ENCODE measurements at places on chromosomes 7 and 10. TPM values are rescaled to one million over a fixed set of nuclear protein-coding genes. Genes with fewer than 3 reads are reported as not detected.

GAD2 gene
- not detected for total RNA-seq

ARHGEF5 gene
- 2.4 TPM for total RNA-seq

ALOX5 gene
- total RNA-seq = not detected

AKR1E2 gene
- total RNA-seq = 14.3 TPM

WDR86 gene
- total RNA-seq = 0.25 TPM

PRKCQ gene
- not detected for total RNA-seq

PON1 gene
- not detected for total RNA-seq

HYAL4 gene
- not detected for total RNA-seq

PCLO gene
- not detected for total RNA-seq

- DNase-seq = no peak
- H3K4me1 ChIP-seq = no peaks in the 10 kb centered on the region
- no peak overlapping the region for H3K27ac ChIP-seq
- no peaks in the 10 kb centered on the region for H3K27me3 ChIP-seq
- no peaks in the 10 kb centered on the region for H3K36me3 ChIP-seq
These were observed 31.6 kb upstream of the C10orf67 start for GRCh38 chr10:23376229-23376655.

GRCh38 chr10:104218751-104219150, 13.4 kb downstream of the CFAP43 start:
- H3K4me3 ChIP-seq = no peak overlapping the region
- H3K27ac ChIP-seq = no peak overlapping the region
- no peaks in the 10 kb centered on the region for H3K36me3 ChIP-seq
- no peak for DNase-seq
- peaks cover 20% of the 10 kb centered on the region for H3K27me3 ChIP-seq

GRCh38 chr10:119517235-119518141, 25.0 kb downstream of the RGS10 start:
- H3K27me3 ChIP-seq = no peaks in the 10 kb centered on the region
- H3K4me1 ChIP-seq = peaks cover 19% of the 10 kb centered on the region
- H3K27ac ChIP-seq = no peak overlapping the region
- DNase-seq = peak; percentile 31
- H3K36me3 ChIP-seq = no peaks in the 10 kb centered on the region

DNA sequence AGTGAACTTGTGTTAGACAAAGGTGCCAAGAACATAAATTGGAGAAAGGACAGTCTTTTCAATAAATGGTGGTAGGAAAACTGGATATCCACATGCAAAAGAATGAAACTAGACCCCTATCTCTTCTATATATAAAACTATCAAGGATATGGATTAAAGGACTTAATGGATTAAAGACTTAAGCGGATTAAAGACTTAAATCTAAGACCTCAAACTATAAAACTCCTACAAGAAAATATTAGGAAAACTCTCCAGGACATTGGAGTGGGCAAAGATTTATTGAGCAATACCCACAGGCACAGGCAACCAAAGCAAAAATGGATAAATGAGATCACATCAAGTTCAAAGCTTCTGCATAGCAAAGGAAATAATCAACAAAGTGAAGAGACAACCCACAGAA, 242.9 kb upstream of the MEOX2 start:
- H3K4me3 ChIP-seq = no peak overlapping the region
- no peak for DNase-seq
- 0 out of 2 replicates have a peak, but pooled peaks cover 3% of the 10 kb centered on the region for H3K36me3 ChIP-seq

DNA sequence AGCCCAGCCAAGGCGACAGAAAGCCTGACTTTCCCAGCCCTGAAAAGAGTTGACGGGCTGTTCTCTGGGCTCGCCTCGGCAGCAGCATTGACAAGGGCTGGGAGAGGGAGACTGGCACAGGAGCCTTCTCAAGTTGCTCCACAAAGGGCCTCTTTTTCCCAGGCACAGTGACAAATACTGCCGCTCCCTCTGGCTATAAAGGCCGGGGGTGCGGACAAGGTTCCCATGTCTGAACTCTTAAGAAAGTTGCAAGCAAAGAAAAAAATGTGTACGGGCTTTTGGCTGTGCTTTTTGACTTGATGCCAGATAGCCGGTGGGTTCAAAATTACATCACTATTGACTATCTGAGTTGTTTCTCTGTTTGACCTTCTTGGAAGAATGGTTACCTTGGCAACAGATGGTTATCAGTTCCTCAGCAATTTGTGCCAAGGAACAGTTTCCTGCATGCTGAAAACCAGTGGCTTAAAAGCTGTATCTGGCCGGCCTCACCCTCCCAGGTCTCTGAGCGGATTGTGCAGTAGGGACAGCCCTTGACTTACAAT, 115.9 kb upstream of the EEPD1 start:
- no peak overlapping the region for H3K4me3 ChIP-seq
- no peaks in the 10 kb centered on the region for H3K27me3 ChIP-seq
- H3K27ac ChIP-seq = no peak overlapping the region
- H3K36me3 ChIP-seq = no peaks in the 10 kb centered on the region
- H3K4me1 ChIP-seq = peaks cover 31% of the 10 kb centered on the region

GRCh38 chr10:71513936-71514335, 117.2 kb downstream of the CDH23 start:
- no peak overlapping the region for H3K4me3 ChIP-seq
- H3K27ac ChIP-seq = no peak overlapping the region
- H3K27me3 ChIP-seq = peaks cover 4% of the 10 kb centered on the region
- H3K4me1 ChIP-seq = no peaks in the 10 kb centered on the region

DNA sequence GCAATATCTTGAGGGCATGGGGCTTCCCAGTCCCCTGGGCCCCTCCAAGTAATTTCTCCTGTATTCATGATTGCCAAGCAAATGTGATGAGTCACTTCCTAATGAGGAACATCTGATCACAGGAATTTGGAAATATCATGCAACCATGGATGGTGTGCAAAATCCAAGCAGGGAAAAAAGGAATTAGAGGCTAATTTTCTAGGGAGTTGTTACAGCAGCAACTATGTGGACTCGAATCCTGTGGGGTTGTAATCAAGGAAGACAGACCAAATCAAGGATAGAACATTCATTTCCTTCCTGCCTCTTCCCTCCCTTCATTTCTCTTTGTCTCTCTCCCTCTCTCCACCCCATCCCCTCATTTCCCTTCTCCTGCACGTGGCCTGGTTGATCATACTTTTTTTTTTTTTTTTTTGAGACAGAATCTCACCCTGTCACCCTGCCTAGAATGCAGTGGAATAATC, 23.9 kb upstream of the AGFG2 start:
- no peaks in the 10 kb centered on the region for H3K36me3 ChIP-seq
- peak overlapping the region; percentile 17 for H3K27ac ChIP-seq
- no peak overlapping the region for H3K4me3 ChIP-seq

GRCh38 chr10:90718182-90718581, 139.7 kb downstream of the HTR7 start:
- no peaks in the 10 kb centered on the region for H3K27me3 ChIP-seq
- H3K4me1 ChIP-seq = no peaks in the 10 kb centered on the region
- H3K36me3 ChIP-seq = no peaks in the 10 kb centered on the region
- H3K4me3 ChIP-seq = no peak overlapping the region

- peak; percentile 53 for DNase-seq
- peak overlapping the region; percentile 69 for H3K4me3 ChIP-seq
- H3K27ac ChIP-seq = no peak overlapping the region
- H3K27me3 ChIP-seq = no peaks in the 10 kb centered on the region
These were observed 1.3 kb downstream of the LFNG start for GRCh38 chr7:2520761-2521290.

- no peaks in the 10 kb centered on the region for H3K27me3 ChIP-seq
- peaks cover 7% of the 10 kb centered on the region for H3K4me1 ChIP-seq
- H3K4me3 ChIP-seq = no peak overlapping the region
- no peaks in the 10 kb centered on the region for H3K36me3 ChIP-seq
These were observed 2.0 kb downstream of the RTKN2 start for GRCh38 chr10:62266611-62267010.

- 0 out of 2 replicates have a peak, but pooled peaks cover 8% of the 10 kb centered on the region for H3K27me3 ChIP-seq
- no peaks in the 10 kb centered on the region for H3K36me3 ChIP-seq
- H3K27ac ChIP-seq = no peak overlapping the region
- H3K4me3 ChIP-seq = no peak overlapping the region
- DNase-seq = no peak
- H3K4me1 ChIP-seq = no peaks in the 10 kb centered on the region
These were observed 119.8 kb downstream of the ITGB8 start for GRCh38 chr7:20450536-20450935.

DNA sequence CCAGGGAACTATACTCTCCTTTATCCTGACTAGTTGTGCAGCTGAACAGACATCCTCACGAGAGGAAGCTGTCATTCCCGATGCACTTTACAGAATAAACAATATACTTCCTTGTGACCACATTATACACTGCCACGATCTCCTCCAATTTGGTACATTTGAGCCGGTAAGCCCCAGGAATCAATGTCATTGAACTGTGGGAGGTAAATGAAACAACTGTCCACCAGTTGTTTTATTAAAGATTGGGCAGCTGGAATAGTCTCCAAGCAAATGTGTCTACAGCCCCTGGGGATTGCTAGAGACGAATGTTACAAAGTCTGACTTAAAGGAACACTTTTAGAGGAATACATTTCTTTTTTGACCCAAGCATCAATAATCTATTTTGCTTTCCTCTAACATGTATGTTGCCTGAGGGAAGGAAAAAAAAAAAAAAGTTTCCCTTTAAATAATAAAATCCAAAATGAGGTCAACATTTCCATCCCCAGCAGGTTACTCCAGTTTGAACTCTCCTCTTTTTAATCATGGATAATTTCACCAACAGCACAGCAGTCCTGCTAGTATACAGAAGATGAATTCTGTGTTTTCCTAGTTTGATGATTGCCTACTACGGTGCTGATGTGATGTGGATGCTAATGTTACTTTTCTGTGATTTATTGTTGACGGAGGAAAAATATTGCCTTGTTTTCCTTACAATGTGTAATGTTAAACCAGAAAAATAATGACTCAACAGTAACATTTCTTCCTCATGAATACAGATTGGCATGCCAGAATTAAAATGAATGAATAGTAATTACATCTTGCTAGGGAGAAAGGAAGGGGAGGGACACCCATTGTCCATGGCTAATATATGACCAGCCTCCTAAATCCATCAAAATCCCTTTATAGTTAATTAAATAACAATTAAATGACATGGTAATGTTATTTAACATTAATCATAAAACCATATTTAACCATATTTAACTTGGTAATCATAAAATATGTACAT, 360.9 kb downstream of the NEBL start:
- no peak for DNase-seq
- no peak overlapping the region for H3K27ac ChIP-seq
- no peaks in the 10 kb centered on the region for H3K27me3 ChIP-seq

GRCh38 chr7:44796034-44796503, 412 bp upstream of the PPIA start:
- peak; percentile 73 for DNase-seq
- peak overlapping the region; percentile 98 for H3K27ac ChIP-seq
- H3K4me1 ChIP-seq = peaks cover 18% of the 10 kb centered on the region
- peaks cover 22% of the 10 kb centered on the region for H3K36me3 ChIP-seq
- H3K27me3 ChIP-seq = no peaks in the 10 kb centered on the region

DNA sequence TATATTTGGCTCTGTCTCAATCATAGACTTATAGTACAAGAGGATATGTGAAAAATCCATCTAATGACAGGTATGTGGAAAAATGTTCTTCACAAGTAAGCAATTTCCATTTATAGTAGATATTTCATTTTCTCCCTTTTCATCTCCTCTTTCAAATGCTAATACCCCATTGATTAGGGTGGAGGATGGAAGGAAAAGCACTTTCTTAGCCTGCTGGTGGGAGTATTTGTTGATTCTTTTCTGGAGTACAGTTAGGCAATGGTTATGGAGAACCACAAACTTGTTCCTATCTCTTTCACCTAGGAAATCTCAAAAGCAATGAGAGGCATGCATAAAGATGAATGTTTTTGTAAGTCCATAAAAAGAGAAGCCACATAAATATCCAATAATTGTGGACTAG, 108.0 kb upstream of the CREB5 start:
- no peaks in the 10 kb centered on the region for H3K27me3 ChIP-seq
- H3K4me3 ChIP-seq = no peak overlapping the region
- no peak for DNase-seq
- peaks cover 23% of the 10 kb centered on the region for H3K4me1 ChIP-seq

Measured in GM23248 (cell line).